ENCODE measurements at places on chromosomes 16 and 17. TPM values are rescaled to one million over a fixed set of nuclear protein-coding genes. Genes with fewer than 3 reads are reported as not detected.
A peak's percentile ranks its signal among the peaks of the same experiment; 100 is the strongest.

SULT1A1 gene
- total RNA-seq: 6.8 TPM

- H3K27ac ChIP-seq: no peak overlapping the region
- DNase-seq: no peak
- peaks cover 28% of the 10 kb centered on the region for H3K27me3 ChIP-seq
- H3K4me1 ChIP-seq: no peaks in the 10 kb centered on the region
- H3K4me3 ChIP-seq: no peak overlapping the region
- H3K36me3 ChIP-seq: no peaks in the 10 kb centered on the region
Measured at GRCh38 chr17:73128496-73128895, 36.0 kb upstream of the SLC39A11 start.

DNA sequence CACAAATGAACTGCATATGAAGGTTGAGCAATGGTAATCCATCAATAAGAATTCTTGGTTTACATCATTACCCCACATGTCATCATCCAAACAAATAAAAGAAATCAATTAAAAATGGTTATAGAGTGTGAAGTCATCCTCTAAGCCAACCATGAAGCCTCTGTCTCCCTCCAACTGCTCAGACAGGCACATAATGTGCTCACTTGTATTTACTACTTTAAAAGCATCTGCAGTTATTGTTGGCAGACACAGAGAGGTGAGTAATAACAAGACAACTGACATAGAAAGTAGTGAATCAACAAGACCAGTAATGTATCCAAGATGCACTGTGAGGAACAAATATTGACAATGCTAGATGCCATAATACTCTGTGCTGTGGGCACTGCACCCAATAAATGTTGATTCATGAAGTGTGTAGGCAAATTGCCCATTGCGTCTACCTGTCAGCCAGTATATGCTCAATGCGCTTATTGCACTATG is 20.0 kb downstream of the ADAMTS18 start:
- DNase-seq: no peak
- H3K36me3 ChIP-seq: peaks cover 61% of the 10 kb centered on the region
- no peak overlapping the region for H3K4me3 ChIP-seq
- no peaks in the 10 kb centered on the region for H3K4me1 ChIP-seq
- no peak overlapping the region for H3K27ac ChIP-seq

GRCh38 chr16:88782454-88783390 is 2.3 kb downstream of the PIEZO1 start:
- no peaks in the 10 kb centered on the region for H3K27me3 ChIP-seq
- H3K27ac ChIP-seq: no peak overlapping the region
- no peak overlapping the region for H3K4me3 ChIP-seq
- DNase-seq: no peak

- no peaks in the 10 kb centered on the region for H3K27me3 ChIP-seq
- no peak overlapping the region for H3K27ac ChIP-seq
- peaks cover 5% of the 10 kb centered on the region for H3K4me1 ChIP-seq
- H3K4me3 ChIP-seq: peak overlapping the region; percentile 93
- no peak for DNase-seq
Measured at GRCh38 chr17:59617156-59617732, 2.5 kb upstream of the CLTC start.

GRCh38 chr16:87778476-87778829 is 12.7 kb upstream of the KLHDC4 start:
- H3K27me3 ChIP-seq: no peaks in the 10 kb centered on the region
- DNase-seq: no peak
- H3K4me1 ChIP-seq: peaks cover 5% of the 10 kb centered on the region

GRCh38 chr16:82585675-82586074 is 41.1 kb upstream of the CDH13 start:
- DNase-seq: no peak
- H3K27ac ChIP-seq: no peak overlapping the region
- H3K4me3 ChIP-seq: no peak overlapping the region
- H3K36me3 ChIP-seq: no peaks in the 10 kb centered on the region
- H3K4me1 ChIP-seq: peaks cover 3% of the 10 kb centered on the region

TP53TG3B gene
- not detected for total RNA-seq

DNA sequence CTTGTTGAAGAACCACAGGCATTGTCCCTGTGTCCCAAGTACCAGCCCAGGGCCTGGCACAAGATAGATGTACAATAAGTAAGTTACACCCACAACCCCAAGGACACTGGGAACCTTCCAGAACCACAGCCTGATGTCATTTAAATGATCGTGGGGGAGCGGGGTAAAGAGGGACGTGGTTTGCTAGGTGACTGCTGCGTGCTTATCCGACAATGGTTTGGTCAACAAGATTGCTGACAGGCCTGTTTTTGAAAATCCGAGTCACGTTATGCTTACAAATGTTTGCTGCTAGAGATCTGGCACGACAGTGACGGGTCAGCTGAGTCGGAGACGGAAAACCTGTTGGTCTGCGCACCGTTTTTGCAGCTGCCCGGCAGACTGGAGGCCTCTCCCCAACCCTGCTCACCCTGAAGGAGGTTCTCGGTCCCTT is 22.8 kb downstream of the COTL1 start:
- no peak for DNase-seq
- H3K27me3 ChIP-seq: no peaks in the 10 kb centered on the region
- H3K27ac ChIP-seq: peak overlapping the region; percentile 61
- H3K36me3 ChIP-seq: no peaks in the 10 kb centered on the region

SLFN5 gene
- total RNA-seq: 12.4 TPM

DNA sequence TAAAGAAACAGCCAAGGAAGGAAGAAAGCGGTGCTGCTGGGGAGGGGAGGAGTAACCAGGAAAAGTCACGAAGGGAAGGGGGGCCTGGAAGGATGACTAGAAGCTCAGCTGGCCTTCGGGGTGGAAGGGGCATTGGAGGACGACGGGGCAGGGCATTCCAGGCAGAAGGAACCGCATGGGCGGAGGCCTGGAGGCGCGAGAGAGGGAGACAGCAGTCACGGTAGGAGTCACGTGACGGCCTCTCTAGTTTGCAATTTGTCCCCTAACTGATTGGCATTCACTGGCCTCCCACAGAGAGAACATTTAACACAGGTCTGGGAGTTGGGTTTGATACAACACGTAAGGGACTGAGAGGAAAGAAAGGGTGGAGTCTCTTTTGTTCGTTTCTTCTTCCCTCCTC is 63.9 kb downstream of the RTN4RL1 start:
- peak overlapping the region; percentile 22 for H3K4me3 ChIP-seq
- peak overlapping the region; percentile 75 for H3K27ac ChIP-seq
- no peaks in the 10 kb centered on the region for H3K27me3 ChIP-seq

DNA sequence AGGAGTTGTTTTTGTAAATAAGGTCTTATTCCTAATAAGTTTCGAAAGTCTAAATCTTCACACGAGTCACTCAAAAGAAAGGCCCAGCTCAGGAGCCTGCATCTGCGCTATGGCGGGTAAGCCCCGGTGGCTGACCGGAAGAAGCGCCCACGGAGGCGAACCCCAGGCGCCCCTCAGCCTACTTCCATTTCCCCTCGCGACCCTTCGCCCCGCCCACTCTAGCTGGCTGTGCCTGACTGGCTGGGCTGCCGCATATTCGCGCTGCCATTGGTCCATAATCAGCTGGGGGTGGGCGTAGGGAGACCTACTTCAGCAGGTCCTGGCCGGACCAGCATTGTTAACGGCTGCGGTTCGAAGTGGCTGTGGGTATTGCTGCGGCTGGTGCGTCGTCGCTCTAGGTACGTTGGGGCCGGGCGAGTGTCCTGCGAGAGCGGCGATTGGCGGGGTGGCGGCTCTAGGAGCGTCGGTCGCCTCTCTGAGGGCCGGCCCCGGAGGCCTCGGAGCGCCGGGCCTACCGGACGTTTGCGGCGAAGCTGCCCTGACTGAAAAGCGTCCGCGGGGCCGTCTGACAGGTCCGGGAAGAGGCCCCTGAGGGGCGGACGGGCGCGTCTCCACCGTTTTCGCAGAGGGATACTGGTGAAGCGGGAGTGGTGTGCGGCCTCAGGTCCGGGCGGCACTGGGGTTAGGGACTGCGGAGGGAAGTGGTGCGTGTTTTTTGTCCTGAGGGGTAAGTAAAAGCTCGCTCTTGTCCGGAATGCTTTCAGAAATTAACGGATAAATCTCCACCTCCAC is at the start of gene ATF7IP2:
Gene ATF7IP2 (plus strand): TSS at position 337 of the 792 bp plus-strand sequence. CDS start 44,560 bp downstream, outside the sequence.
- no peaks in the 10 kb centered on the region for H3K4me1 ChIP-seq
- H3K27me3 ChIP-seq: no peaks in the 10 kb centered on the region
- H3K27ac ChIP-seq: no peak within 1 kb of the TSS

DNA sequence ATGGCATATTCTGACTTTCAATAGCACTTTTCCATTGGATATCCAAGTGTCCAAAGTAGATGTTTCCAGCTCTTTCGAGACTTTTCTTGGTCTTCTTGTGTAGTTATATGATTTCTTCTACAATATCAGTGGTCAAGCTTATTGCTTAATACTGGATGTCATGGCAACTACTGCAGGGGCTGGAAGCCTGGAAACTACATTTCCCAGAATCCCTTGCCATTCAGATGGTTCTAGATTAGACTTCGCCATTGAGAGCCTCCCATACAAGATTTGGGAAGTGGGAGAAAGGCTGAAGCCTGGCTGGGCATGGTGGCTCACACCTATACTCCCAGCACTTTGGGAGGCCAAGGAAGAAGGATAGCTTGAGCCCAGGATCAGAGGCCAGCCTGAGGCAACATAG is 153.6 kb downstream of the C16orf95 start:
- H3K27ac ChIP-seq: no peak overlapping the region
- no peaks in the 10 kb centered on the region for H3K36me3 ChIP-seq
- H3K4me1 ChIP-seq: no peaks in the 10 kb centered on the region
- no peaks in the 10 kb centered on the region for H3K27me3 ChIP-seq
- H3K4me3 ChIP-seq: no peak overlapping the region
- DNase-seq: no peak

KRT36 gene
- not detected for total RNA-seq

SPIRE2 gene
- total RNA-seq: 12.8 TPM

SOST gene
- 0.31 TPM for total RNA-seq

DNA sequence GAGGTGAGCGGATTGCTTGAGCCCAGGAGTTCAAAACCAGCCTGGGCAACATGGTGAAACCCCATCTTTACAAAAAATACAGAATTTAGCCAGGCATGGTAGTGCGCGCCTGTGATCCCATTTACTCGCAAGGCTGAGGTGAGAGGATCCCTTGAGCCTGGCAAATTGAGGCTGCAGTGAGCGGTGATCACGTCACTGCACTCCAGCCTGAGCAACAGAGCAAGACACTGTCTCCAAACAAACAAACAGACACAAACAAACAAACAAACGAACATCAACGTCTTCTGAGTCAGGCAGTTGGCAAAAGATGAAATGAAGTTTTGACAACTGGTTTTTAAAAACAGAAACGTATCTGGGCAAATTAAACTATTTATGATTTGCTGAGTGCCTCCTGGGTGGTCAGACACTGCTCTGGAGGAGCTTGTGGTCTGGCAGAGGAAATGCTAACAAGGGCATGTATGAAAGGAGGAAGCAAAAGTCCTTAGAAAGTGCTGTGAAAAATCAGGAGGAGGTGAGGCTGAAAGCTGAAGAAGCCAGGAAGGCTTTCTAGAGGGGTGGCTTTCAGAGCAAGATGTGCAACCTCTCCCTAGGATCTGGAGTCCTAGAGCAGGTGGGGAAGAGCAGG is 10.2 kb upstream of the KRT20 start:
- H3K27me3 ChIP-seq: no peaks in the 10 kb centered on the region
- H3K36me3 ChIP-seq: no peaks in the 10 kb centered on the region
- H3K4me3 ChIP-seq: no peak overlapping the region
- H3K4me1 ChIP-seq: no peaks in the 10 kb centered on the region
- DNase-seq: no peak

DNA sequence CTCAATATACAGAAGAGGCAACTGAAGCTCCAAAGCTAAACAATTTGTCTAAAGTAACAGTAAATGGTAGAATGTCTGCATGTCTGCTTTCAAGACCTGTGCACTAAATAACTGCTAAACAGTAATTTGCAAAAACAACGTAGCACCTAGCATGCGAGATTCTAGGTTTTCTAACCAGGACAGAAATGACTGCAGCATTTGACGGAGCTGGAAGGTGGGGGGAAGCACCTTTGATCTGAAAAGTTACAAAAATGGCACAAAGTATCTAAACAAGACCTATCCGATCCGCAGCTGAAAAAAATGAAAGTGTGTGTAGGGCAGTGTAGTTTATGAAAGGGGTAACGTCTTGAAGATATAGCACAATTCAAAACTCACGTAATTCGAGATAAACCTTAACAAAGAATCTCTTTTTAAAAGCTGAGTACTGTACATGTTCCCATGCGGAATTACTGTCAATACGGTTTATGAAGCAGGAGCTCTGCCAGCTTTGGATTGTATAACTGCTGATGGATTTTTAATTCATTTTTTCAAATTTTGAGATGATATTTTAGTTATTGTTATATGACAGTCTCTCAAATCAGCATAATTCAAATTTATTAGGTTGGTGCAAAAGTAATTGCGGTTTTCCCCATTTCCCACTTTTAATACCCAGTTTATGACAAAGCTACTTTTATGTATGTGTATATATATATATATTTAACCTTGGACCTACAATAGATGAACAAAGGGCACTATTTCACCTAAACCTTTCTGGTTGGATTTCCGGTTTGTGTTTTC is 1.2 kb upstream of the WIPI1 start:
- DNase-seq: no peak
- peaks cover 10% of the 10 kb centered on the region for H3K4me1 ChIP-seq
- peak overlapping the region; percentile 90 for H3K4me3 ChIP-seq
- no peak overlapping the region for H3K27ac ChIP-seq
- H3K27me3 ChIP-seq: peaks cover 9% of the 10 kb centered on the region

- peak; percentile 90 for DNase-seq
- H3K27ac ChIP-seq: no peak within 1 kb of the TSS
- peak within 1 kb of the TSS; percentile 90 for H3K4me3 ChIP-seq
- H3K4me1 ChIP-seq: peaks cover 4% of the 10 kb centered on the region
- H3K27me3 ChIP-seq: peaks cover 63% of the 10 kb centered on the region
- H3K36me3 ChIP-seq: no peaks in the 10 kb centered on the region
Measured at GRCh38 chr16:62036101-62036801, at the start of gene CDH8. CDH8 (minus strand) TSS chr16:62036438; CDS start chr16:62021403, 15,035 bp downstream.

NUPR1 gene
- total RNA-seq: not detected

STARD3 gene
- 60.3 TPM for total RNA-seq

GRCh38 chr16:2005646-2006045 is 4.0 kb downstream of the ZNF598 start:
- no peaks in the 10 kb centered on the region for H3K27me3 ChIP-seq
- H3K36me3 ChIP-seq: peaks cover 39% of the 10 kb centered on the region
- DNase-seq: peak; percentile 74
- H3K4me1 ChIP-seq: peaks cover 27% of the 10 kb centered on the region
- no peak overlapping the region for H3K4me3 ChIP-seq
- H3K27ac ChIP-seq: no peak overlapping the region

KRT39 gene
- total RNA-seq: not detected

GRCh38 chr17:55450232-55450825 is 28.7 kb upstream of the MMD start:
- no peaks in the 10 kb centered on the region for H3K36me3 ChIP-seq
- DNase-seq: no peak

GRCh38 chr17:19341211-19341631 is 21.3 kb downstream of the B9D1 start:
- H3K4me1 ChIP-seq: no peaks in the 10 kb centered on the region
- no peaks in the 10 kb centered on the region for H3K36me3 ChIP-seq
- no peak overlapping the region for H3K27ac ChIP-seq
- no peak overlapping the region for H3K4me3 ChIP-seq
- H3K27me3 ChIP-seq: no peaks in the 10 kb centered on the region
- DNase-seq: peak; percentile 47

GRCh38 chr16:78485188-78485916 is 385.9 kb downstream of the WWOX start:
- peaks cover under 1% of the 10 kb centered on the region for H3K4me1 ChIP-seq
- DNase-seq: no peak
- H3K36me3 ChIP-seq: no peaks in the 10 kb centered on the region

CCL14 gene
- not detected for total RNA-seq

Measured in endodermal cell (in vitro differentiated cells).